ENCODE measurements at places on chromosomes 5 and 9. TPM values are rescaled to one million over a fixed set of nuclear protein-coding genes. Genes with fewer than 3 reads are reported as not detected.

Gene PCDHB11
- 0.69 TPM for total RNA-seq

Gene SLC46A2
- not detected for total RNA-seq

Gene HRH2
- not detected for total RNA-seq

Gene DOLPP1
- 5.4 TPM for total RNA-seq

Gene C9orf50
- under 0.01 TPM for total RNA-seq

Gene SLC1A3
- total RNA-seq, result 1.7 TPM

Gene DOK3
- total RNA-seq, result 1.1 TPM

Gene CCL21
- total RNA-seq, result not detected

Data from bronchial smooth muscle cell (primary cell).